ENCODE measurements at places on chromosomes 13 and 19. TPM values are rescaled to one million over a fixed set of nuclear protein-coding genes. Genes with fewer than 3 reads are reported as not detected.

- DNase-seq = no peak
Observed at GRCh38 chr19:3397266-3398022, 31.1 kb downstream of the NFIC start.

DNA sequence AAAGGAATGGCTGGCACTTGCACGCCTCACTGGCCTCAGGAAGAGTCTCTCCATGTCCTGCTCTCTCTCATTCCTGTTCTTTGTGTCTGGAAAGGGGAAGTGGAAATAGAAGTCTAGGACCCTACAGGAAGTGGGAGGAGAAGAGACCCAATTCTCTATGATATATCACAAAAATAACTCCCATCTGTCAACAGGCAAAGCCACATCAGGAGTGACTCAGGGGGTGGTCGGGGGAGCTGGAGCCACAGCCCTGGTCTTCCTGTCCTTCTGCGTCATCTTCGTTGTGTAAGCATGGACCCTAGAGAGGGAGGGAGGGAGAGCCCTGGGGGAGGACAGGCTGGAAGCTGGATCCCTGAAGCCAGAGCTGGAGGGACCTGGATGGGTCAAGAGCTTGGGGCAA is 3.0 kb downstream of the SIGLEC9 start:
- DNase-seq = peak; percentile 79

GRCh38 chr19:17069193-17069592 is 6.1 kb downstream of the HAUS8 start:
- DNase-seq = no peak

The GRIN3B gene
- 0.05 TPM for total RNA-seq

DNA sequence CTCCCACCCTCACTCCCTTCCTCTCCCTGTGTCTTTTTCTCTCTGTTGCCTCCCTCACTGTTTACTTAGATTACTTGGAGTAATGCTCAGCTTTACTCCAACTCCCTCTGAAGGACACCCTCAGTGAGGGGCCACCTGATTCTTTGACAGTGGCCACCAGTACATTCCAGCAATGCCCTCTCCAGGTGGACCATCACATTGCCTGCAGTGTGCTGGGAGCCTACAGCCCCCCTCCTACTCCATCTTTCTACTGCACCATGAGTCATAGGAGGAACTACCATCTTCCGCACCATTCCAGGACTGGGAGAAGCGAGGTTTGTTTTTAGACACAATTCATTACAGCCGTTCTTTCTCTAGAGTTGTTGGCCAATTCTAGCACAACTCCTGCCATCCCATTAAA is 96.6 kb upstream of the POSTN start:
- no peak for DNase-seq

The HIPK4 gene
- total RNA-seq = 0.29 TPM

The TGFBR3L gene
- 4.4 TPM for total RNA-seq

DNA sequence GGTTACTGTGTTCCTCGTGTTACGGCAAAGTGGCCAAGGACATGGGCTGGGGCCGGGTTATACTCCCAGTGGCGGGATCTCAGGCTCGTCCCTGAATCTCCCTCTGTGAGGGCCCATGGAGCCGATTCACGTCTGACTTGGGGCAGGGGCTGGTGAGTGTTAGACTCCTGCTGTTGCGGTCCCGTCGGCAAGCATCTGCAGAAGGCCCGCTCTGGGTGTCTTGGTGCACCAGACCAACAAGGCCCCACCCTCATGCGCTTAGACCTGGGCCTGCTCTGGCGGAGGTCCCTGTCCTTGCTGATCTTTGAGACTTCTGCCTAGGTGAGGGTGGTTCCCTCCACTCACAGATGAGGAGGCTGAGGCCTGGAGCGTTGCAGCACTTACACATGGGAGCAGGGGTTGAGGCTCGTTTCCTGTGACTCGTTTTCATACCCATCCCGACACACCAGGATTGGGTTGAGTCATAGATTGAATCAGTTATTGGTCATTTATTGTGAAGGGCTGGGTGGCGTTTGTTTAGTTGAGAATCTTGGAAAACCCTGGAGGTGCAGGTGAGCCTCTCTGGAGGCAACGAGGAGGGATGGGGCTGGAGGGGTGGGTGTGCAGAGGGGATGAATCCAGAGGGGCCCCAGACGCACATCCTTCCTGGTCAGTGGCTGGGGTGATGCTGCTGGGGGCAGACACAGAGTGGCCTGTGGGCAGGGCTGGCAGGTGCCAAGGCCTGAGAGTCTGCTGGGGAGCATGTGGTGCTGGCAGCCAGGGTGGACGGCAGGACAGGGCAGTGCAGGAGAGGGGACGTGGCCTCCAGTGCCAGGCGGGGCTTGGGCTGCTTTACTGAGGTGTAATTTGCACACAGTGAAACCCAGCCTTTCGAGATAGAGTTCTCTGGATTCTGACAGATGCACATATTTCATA is 4.6 kb downstream of the EPN1 start:
- DNase-seq = no peak

The UHRF1 gene
- 2.2 TPM for total RNA-seq

- no peak for DNase-seq
Observed at GRCh38 chr13:76936763-76937162, 11.5 kb upstream of the ACOD1 start.

DNA sequence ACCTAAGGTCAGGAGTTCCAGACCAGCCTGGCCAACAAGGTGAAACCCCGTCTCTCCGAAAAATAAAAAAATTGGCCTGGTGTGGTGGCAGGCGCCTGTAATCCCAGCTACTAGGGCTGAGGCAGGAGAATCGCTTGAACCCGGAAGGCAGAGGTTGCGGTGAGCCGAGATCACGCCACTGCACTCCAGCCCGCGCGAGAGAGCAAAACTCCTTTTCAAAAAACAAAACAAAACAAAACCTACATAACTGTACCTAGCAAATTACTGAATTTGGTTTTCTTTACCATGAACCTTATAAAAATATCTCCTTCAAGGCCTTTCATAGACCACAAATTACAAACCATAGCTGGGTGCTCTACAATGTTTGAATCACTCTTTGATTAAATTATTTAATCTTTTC is 760 bp downstream of the ZNF91 start:
- DNase-seq = no peak

DNA sequence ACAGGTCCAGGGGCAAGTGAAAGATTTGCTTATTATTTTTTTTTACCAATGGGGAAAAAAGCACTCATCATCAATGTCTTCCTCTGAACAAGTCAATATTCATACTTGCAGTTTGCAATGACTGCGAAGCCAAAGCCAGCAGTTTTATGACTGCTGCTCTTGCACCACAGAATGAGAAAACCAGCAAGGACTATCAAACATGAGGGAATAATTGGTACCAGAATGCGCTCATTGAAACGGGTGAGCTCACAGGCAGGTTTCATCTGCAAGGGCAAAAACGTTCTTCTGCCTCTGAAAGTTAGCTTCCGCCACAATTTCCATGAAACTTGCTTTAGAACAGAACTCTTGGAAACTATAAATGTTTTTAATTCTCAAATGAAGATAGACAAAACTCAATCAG is 5.5 kb downstream of the DLEU7 start:
- no peak for DNase-seq

DNA sequence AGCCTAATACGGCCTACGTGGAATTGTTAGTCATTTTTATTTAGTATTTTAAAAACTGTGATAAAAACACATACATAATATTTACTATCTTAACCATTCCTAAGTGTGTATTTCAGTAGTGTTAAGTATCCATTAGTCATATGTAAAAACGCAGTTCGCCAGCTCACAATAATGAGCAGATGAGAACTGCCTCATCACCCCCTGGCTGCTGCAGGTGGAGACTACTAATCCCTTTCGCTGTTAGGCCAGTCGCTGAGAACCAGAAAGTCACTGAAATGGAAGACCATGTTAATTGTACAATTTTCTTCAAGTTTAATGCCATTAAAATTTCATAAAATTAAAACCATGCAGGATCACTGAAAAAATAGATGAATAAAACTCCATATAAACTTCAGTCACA is 1.6 kb downstream of the ESD start:
- no peak for DNase-seq

GRCh38 chr13:23630349-23631093 is 60.3 kb downstream of the TNFRSF19 start:
- DNase-seq = no peak

- no peak for DNase-seq
Observed at GRCh38 chr13:97856304-97856675, 97.2 kb upstream of the IPO5 start.

DNA sequence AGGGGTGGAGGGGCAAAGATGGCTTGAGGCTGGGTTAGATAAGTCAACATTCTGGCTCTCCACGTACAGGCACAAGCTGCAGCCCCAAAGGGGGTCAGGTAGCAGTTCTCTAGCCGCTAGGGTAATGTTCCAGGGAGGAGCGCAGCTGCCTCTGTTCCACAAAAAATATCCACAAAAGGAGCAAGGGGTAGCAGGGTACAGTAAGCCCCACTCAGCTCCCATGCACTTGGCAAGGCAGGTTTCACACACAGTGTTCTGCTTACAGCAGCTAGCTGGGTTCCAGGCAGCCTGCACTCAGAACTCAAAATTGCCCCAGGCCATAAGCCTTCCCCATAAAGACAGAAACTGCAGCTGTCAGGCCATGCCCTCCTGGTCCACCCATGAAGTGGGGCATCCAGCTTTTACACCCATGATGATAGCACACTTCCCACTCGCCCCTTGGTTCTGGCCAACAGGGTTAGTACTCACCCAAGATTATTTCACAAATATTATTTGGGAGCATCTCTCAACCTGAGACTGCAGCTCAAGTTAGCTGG is 130.0 kb downstream of the CYSLTR2 start:
- DNase-seq = no peak

DNA sequence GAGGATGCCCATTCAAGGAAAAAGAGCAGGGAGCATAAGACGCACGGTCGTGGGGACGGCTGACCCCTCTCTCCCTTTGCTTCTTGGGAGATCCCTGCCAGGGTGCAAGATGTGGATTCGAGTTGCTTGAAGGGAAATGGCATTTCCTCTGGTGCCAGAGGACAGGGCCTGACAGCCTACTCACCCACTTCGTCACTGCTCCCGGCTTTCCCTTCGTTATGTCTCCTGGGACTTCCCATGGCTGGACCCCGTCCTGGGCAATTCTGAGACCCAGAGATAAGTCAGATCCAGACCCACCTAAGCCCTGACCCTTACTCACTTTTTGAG is 1.2 kb downstream of the TBC1D17 start:
- no peak for DNase-seq

The DKKL1 gene
- total RNA-seq = not detected

DNA sequence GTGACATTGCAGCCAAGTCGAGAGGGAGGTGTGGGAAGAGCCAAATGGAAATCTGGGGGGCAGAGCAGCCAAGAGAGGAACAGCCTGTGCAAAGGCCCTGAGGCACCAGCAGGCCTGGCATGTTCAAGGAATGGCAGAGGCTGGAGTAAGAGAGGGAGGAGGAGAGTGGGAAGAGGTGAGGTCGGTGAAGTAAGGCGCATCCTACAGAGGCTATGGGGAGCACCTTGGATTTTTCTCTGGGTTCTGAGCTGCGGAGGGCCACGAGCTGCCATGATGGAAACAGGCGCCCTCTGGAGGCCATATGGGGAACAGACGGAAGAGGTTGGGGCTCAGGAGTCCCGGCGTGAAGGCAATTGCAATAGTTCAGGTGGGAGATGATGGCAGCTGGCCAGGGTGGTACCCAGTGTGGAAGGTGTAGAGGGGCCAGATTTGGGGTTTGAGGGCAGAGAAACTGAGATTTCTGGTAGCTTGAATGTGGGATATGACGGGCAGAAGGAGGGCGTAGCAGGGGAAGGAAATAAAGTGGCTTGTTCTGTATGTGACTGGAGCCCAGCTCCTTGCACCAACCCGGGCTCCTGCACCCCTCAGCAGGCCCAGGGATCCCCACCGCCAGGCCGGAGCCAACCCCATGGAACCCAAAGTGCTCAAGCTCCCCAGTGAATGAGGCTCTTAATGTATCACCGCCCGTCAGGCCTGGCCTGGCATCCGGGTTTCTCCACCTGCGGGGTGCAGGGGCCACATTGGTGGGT is 20.5 kb upstream of the STRN4 start:
- no peak for DNase-seq
